ENCODE measurements at places on chromosomes 1 and 21. TPM values are rescaled to one million over a fixed set of nuclear protein-coding genes. Genes with fewer than 3 reads are reported as not detected.

Gene ITLN2
- 12.8 TPM for total RNA-seq

Gene GPR25
- not detected for total RNA-seq

Gene VPS13D
- 34.7 TPM for total RNA-seq

Gene PLA2G2C
- total RNA-seq = not detected

DNA sequence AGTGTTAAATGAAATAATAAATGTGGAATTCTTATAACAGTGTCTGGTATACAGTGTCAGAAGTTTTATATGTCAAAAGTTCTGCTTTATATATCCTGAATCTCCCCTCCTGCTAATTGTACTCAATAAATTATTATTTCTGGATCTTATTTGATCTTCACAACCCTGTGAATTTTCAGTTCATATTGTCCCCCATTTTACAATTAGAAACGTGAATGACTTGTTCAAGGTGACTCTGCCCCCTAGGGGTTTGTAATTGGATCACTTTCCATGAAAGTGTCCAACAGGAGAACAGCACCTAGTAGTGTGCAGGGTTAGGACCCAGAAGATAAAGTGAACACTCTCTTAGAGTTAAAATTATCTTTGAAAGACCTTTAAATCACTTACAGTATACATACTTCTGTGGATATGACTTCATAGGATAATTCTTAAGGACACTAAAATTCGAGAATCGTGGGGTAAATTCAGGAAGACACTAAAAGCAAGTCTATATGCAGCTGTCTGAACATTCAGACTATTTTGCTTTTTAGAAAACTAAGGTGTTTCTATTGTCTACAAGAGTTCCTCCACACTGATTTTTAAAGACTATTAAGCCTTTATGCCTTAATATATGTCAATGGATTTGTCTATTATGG is 4.5 kb upstream of the DDR2 start:
- no peaks in the 10 kb centered on the region for H3K27me3 ChIP-seq
- DNase-seq = peak; percentile 70
- no peak overlapping the region for H3K4me3 ChIP-seq
